ENCODE measurements at places on chromosomes 5 and 9.

DNA sequence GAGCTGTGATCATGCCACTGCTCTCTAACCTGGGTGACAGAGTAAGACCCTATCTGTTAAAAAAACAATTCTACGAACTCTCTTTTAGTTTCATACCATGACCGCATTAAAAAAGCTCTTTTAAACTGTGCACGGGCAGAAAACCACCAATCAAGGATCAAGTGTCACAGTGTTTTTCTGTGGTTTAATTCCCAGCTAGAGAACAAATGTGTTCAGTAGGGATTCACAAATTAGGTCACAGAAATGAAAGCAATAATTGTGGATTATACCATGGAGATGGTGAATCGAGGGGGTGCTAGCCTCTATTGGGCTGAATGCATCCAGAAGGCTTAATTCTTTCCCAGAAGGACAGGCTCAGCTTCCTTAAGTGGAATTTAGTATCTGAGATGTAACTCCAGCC is 79.1 kb downstream of the ATG10 start:
- DNase-seq: no peak

DNA sequence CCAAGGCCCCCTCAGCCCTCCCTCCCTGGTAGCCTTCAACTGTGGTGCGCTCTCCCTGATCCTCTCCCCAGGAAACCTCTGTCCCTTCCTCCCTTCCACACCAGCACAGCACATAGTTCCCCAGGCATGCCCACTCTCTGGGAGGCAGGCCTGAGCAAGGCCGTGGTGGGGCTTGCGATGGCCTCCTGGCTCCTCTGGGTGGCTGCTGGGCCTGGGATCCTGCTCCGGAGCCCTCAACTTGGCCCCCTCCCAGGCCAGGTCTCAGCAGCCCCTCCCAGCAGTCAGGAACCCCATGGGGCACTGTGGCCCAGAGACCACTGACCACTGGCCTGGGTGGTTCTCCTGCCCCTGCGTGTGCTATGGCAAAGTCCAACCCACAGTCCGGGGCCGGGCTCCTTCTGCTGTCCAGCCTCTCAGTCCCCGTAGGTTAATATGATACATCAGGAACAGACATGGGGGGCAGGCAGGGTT is 125.8 kb downstream of the ZNF354C start:
- no peak for DNase-seq

GRCh38 chr5:67221487-67222242 is 25.1 kb upstream of the CD180 start:
- no peak for DNase-seq

DNA sequence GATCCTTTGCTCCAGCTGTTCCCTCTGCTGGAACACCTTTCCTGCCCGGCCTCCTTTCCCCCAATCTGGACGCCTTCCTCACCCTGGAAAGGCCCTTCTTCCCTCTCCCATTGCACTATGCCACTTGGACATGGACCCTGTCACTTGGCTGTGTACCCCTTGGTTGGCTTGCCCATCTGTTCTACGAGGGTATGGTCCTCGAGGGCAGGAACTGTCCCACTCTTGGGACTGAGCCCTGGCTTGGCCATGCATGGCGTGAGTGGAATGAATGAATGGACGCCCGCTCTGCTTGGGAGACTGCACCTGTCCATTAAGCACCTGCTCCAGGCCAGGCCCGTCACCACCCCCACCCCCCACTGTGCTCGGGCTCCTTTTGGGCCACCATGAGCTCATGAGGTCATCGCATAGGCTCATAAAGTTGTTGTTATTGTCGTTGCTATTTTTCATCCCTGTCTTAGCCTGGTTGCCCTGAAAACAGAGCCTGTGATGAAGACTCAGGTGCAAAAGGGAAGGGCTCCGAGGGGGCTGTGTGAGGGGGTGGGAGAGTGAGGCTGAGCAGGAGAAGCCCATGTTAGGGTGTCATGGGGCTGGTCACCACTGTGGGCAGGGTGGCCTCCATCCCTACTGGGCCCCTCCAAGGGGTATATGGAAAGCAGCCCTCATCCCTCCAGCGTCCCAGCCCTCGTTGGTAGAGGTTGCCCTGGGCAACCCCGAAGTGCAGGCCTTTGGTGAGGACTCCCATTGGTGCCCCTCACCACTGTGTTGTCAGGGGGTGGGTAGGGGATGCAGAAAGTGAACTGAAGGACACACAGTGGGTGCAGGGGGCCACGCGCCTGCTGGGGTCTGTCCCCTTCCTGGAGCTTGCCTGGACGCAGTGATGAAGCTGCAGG is 57.2 kb upstream of the IER5L start:
- DNase-seq: no peak

- DNase-seq: no peak
Measured at GRCh38 chr5:172834415-172835289, 601 bp downstream of the ERGIC1 start.

DNA sequence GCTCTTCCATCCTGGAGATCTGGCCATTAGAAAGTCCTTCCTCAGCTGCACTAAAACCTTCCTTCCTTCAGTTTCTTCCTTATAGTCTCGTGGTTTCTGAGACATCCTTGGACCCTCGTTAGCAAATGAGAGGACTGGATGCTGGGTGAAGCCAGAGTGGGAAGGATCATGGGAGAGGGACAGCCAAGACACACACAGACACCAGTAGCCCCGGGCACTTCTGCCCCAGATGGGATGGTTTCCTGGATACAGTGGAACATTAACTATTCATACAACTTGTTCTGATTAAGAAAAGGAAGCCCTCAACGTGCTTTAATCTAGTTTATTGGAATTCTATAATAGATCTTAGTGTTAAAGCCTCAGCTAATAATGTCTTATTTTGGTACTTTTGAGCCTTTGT is 125.5 kb downstream of the SEC61B start:
- DNase-seq: no peak

DNA sequence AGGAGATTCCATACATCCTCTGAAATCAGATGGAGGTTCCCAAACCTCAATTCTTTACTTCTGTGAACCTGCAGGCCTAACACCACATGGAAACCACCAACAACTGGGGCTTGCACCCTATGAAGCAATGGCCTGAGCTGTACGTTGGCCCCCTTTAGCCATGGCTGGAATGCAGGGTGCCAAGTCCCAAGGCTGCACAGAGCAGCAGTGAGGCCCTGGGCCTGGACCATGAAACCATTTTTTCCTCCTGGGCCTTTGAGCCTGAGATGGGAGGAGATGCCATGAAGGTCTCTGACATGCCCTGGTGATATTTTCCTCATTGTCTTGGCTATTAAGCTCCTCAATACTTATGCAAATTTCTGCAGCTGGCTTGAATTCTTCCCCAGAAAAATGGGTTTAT is 983.8 kb downstream of the CDH9 start:
- no peak for DNase-seq

DNA sequence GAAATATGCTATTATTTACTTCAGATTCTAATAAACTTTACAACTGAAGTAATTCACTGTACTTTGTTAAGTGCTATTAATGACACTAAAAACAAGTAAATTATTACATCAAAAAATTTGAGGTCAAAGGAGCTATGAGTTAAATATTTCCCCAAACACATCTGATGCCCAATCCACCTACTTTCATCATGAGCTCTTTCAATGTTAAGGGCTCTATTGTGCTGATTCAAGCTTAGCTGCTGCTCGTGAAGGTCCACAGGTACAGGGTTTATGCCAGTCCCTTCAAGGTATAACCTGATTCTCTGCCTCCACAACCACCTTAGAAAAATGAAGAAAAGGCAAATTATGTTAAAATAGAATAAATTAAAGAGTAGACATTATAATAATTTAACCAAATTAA is 24.2 kb downstream of the NADK2 start:
- no peak for DNase-seq

GRCh38 chr5:179307013-179307800 is 38.1 kb downstream of the ADAMTS2 start:
- no peak for DNase-seq

DNA sequence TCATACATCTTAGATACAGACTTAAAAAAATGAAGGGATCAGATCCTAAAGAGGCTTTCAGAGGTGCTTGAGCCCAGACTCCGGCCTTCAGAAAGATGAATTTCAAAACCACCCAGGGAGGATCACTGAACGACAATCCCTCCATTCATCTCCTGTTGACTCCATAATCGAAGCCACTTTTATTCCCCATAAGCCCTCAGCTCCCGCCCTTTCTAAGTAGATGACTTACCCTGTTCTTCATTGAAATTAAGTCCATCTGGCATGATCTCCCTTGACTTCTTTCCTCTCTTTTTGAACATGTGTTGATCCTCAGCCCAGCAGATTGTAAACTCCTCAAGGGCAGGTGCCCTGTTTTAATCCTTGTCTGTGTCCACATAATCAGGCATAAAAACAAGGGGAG is 50.8 kb upstream of the ASTN2 start:
- no peak for DNase-seq

GRCh38 chr9:136054146-136054545 is 40.9 kb downstream of the NACC2 start:
- DNase-seq: no peak

GRCh38 chr9:106634183-106634582 is 228.8 kb upstream of the ZNF462 start:
- DNase-seq: no peak

GRCh38 chr9:27125030-27125429 is 16.0 kb downstream of the TEK start:
- no peak for DNase-seq

- DNase-seq: no peak
Measured at GRCh38 chr5:157563373-157563928, 12.1 kb downstream of the ADAM19 start.

GRCh38 chr9:17742067-17742466 is 163.2 kb downstream of the SH3GL2 start:
- no peak for DNase-seq

GRCh38 chr9:134174073-134174449 is 9.7 kb upstream of the RNU6ATAC start:
- no peak for DNase-seq

- no peak for DNase-seq
Measured at GRCh38 chr9:136645352-136645902, 17.3 kb upstream of the EGFL7 start.

- DNase-seq: no peak
Measured at GRCh38 chr9:14565352-14566016, 127.7 kb downstream of the ZDHHC21 start.

- no peak for DNase-seq
Measured at GRCh38 chr5:93255796-93256195, 325.2 kb downstream of the NR2F1-AS1 start.

DNA sequence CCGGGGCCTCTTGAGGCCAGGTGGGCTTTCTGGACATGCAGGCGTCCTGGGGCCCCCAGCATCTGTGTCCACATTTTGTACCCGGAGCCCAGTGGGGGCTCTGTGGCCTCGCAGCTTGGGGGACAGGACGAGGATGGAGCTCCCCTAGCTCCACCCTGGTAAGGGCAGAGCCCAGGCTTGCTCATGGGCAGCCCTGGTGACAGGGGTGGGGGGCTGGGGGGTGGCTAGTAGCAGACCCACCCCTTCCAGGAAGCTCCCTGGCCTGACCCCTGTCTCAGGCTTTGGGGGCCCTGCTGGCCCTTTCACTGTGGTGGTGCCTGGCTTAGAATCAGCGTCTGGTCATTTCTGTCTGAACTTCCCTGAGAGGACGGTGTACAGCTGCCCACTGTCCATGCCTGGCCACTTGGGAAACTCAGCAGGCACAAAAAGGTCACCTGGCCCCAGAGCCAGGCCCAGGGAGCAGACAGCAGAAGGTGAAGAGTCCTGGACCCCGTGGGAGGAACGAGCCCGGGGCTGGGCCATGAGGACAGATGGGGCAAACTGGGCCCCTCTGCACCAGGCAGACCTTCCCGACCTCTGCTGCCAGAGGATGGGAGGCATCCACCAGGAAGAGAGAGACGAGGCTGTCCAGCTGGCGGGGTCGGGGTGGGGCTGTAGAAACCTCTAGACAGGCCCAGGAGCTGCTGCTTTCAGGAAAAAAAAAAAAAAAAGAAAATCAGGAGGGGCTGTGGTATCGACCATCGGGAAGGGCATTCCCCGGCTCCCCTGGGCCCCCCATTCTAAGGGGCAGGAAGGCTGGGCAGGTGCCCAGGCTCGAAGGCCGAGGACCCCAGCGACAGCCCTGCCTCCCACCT is 52.8 kb downstream of the EXD3 start:
- no peak for DNase-seq

DNA sequence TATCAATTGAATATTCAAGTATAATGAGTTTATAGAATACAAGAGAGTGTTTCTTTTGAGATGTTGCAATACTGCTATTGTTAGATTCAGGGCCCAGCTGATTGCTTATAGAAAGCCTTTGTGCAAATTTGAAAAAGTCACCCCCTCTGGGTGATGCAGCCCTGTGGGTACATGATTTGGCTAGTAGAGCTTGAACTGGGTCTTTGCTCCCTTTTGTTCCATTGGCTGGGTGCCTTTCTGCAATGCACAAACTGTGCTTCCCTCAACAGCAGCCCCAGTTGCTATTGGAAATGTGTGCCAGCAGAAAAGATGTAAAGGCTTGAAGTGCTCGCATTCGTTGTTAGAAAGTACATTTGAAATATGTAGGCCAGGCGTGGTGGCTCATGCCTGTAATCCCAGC is 61.8 kb upstream of the CEMIP2 start:
- DNase-seq: no peak

DNA sequence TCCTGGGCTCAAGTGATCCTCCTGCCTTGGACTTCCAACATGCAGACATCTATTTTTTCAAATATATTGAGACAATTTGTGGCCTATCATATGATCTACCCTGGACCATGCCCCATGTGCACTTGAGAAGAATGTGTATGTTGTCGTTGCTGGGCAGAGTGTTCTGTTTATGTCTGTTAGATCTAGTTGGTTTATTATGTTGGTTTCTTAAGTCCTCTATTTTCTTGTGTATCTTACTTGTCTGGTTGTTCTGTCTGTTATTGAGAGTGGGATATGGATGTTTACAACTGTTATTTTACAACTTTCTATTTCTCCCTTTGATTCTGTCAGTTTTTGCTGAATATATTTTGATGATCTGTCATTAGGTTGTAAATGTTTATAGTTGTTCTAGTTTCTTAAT is 10.2 kb upstream of the TMEM171 start:
- no peak for DNase-seq

GRCh38 chr5:157596487-157596886 is 20.9 kb upstream of the ADAM19 start:
- no peak for DNase-seq

- DNase-seq: no peak
Measured at GRCh38 chr5:71922584-71923106, 184.6 kb upstream of the MAP1B start.

DNA sequence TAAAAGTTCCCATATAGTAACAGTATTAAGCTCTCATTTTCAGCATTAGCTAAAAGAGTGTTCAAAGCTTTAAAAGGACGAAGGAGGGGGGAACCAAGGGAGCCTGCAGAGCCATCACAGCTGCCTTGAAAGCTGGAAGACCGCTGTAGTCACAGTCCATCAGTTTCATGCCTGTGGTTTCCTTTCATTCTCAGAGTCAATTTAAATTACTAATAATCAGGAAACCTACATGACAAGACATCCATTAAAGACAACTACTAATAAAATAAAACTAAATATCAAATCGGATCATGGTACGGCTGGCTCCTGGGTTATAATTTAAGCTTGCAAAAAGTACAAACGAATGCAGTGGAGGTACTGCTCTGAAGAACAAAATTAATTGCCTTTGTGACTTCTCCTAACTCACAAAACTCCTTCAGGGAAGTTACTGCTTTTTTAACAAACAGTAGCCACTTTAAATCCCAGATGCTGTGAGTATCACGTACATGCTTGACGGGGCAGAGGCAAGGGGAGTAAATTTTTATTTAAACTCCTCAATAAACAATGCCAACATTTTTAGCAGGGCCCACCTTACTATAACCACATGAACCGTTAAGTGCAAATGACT is 213.5 kb downstream of the DENND1A start:
- no peak for DNase-seq

Measured in NCI-H1048 (cell line).